ENCODE measurements at places on chromosomes 7 and 10.

GRCh38 chr10:112532189-112532588, 85.2 kb downstream of the VTI1A start:
- no peak for DNase-seq

- no peak for DNase-seq
Measured at GRCh38 chr7:158002486-158003080, 585.0 kb downstream of the PTPRN2 start.

GRCh38 chr10:72086466-72087391, 1.6 kb downstream of the SPOCK2 start:
- DNase-seq, result no peak

GRCh38 chr7:43692582-43693373, 36.5 kb downstream of the COA1 start:
- no peak for DNase-seq

DNA sequence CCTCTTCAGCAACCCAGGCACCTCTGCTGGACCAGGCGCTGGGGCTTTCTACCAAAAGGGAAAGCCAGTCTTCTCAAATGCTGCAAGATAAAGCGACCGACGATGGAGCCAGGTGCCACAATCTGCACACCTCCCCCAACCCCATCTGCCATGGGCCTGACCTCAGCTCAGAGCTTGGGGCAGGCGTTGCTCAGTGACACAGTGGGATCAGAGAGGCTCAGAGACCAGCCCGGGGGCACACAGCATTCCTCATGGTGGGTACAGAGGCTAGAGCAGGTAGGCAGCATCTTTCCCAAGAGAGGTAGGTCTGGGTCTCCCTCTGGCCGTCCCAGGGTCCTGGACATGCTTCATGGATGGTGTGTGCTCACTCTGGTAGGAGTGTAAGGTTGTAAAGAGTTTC, 56.3 kb downstream of the ZMIZ1 start:
- DNase-seq, result no peak

DNA sequence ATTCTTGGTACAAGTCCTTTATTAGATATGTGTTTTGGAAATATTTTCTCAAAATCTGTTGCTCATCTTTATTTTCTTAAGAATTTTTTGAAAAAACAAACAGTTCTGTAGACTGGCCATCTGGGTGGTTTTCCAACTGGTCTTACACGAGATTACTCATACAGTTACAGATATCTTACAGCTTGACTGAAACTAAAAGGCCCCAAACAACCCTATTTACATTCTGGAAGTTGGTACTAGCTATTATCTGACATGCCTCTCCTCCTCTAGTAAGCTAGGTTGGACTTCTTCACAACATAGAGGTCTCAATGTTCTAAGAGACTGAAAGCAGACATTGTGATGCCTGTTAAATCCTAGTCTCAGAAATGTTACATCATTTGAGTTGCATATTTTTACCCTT, 52.0 kb downstream of the ZNF22 start:
- DNase-seq, result no peak

DNA sequence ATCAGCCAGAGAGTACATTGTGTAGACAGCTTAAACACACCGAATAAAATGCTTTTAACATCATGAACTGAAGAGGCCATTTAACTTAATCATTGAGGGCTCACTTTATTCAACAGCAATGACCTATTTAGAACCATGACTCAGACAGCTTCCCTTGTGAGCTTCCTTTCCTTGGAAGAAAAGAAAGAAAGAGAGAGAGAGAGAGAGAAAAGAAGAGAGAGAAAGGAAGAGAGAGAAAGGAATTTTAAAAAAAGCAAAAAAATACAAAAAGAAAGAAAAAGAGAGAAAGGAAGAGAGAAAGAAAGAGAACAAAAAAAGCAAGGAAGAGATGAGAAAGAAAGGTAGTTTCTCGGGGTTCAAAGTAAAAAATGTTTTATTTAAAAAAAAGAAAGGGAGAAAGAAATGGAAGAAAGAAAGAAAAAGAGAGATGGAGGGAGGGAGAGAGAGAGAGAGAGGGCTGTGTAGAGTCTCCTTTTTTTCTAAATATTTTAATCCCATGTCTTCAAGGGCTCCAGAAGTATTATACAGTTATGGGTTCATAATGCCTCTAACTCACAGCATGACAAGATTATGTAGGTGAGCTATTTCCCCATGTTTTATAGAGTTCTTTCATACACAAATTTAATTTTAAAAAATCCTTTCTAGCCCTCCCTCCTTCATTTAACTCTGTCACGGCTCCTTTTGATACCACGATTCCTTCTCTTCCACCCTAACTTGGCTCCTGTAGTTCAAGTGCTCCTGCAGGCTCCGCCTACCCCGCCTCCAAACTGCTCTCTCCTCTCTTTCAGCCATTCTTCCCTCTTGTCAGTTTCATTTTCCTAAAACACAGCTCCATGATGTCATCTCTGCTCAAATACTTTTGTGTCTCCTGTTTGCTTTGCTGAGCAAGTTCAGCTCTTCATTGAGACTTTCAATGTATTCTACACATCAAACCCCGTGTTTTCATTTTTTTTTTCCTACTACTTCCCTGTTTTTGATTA, 85.5 kb downstream of the PRTFDC1 start:
- DNase-seq, result no peak

DNA sequence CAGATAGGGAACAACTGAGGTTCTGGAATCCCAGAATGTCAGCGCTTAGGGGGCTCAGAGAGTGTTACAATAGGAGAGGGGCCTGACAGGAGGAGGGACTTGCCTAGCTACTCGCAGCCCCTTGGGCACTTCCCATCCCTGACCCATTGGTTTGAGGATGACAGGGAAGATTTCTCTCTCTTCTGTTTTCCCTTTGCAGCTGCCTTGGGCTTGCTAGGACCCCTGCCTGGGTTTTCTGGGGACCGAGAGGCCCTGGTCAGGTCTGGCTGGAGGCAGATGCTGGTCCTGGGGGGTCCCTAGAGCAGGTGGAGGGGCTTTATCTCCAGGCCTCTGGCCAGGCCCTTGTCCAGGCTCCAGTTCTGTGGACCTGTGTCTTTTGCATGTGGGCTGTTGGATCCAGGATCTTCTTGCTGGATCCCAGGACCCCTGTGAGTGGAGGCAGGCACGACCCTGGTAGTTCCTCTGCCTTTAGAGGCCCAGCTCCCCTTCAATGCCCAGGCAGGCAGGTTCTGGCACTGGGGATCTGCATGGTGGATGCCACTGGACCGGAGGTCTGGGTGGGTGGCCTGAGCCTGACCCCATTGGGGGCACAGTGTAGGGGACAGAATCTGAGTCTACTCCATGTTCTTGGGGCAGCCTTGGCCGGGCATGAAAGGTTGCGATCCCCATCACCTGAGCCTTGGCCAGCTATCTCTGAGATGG, 26.9 kb downstream of the RAMP3 start:
- no peak for DNase-seq

Data from renal cortex interstitium (tissue), 15 donors.